B cell (primary cell): ENCODE measurements at places on chromosomes 4 and X.

GRCh38 chr4:186725469-186726425 is 2.1 kb upstream of the FAT1 start:
- no peak for DNase-seq

GRCh38 chr4:24395937-24396336 is 188.4 kb downstream of the DHX15 start:
- no peak for DNase-seq

DNA sequence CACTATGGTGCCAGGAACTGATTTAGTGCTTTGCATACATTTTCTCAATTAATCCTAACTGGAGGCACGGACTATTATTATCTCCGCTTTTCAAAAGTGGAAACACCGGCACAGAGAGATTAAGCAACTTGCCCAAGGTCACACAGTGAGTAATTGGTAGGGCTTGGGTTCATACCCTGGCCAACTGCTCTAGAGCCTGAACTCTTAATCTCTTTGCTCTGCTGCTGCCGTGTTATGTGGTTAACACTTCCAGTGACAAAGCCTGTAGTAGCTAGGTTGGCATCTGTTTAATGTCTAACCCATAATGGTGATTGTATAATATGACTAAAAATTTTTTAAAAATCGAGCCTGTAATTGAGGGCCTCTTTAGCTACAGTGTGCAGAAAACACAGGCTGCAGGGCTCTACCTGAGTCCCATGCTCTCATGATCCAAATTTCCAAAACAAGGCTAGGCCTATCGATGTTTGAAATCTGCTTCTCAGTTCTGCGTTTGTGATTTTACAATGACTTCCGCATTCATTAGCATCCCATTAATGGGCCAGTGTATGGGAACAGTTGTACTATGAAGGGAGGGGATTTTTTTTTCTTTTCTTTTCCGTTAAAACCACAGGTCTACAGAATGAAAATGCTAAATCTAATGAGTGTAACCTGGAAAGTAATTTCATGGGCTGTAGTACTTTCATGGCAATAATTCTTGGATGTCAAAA is 219.3 kb upstream of the JADE1 start:
- no peak for DNase-seq

- DNase-seq: no peak
Measured at GRCh38 chrX:46327566-46328115, 217.6 kb downstream of the ZNF674 start.
